Stimulated activated CD8-positive, alpha-beta memory T cell treated with anti-CD3 and anti-CD28 coated beads, Interleukin-4, amount 100 ng/mL, for 1 hour (primary cell): ENCODE measurements at places on chromosomes 7 and 10.

- peak; percentile 75 for DNase-seq
Measured at GRCh38 chr7:101138213-101138870, 11.4 kb downstream of the SERPINE1 start.

DNA sequence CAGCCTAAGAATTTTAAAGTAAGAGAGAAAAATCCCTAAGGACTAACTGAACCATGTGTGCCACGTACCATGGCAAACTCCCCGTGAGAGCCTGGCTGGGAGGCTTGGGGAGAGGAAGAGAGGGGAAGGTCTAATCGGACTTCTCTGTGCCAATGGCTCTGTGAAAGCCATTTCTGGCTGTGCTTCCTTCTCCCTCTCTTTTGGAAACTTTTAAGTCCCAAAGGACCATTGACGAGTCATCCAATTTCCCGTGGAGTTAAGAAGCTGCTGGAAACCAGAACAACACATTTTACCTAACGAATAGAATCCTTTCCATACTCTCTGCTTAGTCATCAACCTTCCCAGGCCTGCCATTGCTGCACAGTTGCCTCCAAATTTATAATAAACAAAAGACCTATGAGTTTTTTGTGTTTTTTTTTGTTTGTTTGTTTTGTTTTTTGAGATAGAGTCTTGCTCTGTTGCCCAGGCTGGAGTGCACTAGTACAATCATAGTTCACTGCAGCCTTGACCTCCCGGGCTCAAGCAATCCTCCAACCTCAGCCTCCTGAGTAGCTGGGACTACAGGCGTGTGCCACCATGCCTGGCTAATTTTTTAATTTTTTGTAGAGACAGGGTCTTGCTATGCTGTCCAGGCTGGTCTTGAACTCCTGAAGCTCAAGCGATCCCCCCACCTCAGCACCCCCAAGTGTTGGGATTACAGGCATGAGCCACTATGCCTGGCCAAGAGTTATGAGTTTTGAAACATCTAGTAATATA is 13.2 kb downstream of the LAMB1 start:
- no peak for DNase-seq

DNA sequence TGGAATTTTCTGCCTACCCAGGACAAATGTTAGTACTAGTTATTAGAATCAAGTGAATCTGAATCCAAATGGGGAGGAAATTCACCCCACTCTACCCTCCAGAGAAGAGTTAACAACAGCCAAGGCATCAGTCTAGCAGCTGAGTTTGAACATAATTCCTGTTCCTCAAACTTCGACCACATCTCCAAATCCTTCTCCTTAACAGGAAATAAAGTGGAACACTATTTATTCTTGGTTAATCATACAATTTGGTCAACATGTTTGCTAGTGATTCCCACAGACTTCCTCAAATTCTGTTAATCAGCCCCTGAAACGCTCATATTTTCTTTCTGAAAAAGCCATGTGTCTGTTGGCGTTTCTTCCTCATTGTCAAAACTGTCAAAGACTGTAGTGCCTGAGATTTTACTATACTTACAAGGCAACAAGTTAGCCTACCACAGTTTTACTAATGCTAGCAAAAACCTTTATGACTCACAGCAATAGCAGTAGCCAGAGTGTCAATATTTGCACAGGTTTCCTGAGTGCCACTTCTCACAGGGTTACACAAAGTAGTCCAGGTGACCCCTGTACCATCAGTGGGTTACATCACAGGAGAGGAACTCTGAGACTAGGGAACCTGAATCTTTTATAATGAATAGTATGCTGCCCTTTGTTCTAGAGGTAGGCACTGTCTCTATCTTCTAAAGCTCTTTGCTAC is 202.9 kb downstream of the GRM3 start:
- DNase-seq: no peak

DNA sequence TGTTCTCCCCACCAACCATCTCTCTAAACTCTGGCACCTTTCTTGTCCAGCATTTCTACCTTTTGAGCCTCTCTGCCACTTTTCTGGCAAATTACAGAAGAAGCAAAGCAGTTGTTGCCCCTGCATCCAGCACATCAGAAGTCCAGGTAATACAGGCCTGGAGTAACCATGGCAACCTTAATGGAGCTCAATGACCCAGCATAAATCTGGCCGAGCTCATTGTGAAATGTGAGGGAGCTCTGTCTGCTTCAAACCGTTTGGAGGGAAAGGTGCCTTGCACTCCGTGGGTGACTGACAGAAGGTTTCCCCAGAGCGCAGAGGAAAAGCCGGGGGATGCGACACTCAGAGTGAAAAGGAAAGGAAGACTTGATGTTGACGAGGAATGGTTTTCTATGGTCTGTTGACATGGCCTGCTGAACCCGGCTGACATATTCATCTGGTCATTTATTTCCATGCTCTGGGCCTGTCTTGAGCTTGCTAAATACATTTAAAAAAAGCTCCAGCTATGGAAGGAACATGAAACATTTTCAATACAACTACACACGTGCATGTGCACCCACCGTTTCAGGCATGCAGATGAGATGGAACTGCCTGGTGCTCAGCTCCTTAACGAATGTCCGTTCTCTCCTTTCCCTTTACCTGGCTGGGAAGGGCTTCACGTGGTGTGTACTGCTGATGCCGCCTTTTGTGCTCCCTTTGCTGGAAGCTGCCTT is 74.9 kb downstream of the ADRA2A start:
- DNase-seq: no peak
